ENCODE measurements at places on chromosomes 6 and 20.

DNA sequence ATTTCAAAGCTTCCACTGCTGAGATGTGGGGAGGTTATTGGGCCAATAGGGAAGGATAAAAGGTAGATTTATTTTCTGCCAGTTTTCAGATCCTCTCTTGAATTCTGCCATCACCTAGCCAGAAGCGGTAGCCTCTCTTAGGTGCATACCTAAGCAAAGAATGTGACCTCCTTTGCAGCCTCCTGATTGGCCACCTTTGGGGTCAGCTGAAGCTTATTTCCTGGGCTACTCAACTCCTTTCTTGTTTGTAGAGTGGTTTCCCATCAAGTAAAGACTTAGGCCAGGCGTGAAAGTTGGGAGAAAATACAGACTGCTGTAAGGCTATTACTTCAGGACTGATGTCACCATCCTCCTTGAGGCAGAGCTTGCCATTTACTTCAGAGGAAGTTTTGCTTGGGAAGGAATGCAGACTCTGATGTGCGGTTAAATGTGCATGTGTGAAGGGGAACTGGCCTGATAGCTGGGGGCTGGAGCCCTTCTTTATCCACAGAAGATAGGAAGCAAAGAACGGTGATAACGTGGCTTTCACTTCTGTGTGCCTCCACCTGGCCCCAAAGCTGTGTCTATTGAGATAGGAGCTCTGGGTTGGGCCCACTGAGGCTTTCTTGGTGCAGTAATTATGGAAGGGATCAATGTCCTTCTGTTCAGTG, 70.1 kb downstream of the TRMT11 start:
- no peak for DNase-seq

- DNase-seq: no peak
Measured at GRCh38 chr6:108810057-108810643, 38.1 kb upstream of the ARMC2 start.

DNA sequence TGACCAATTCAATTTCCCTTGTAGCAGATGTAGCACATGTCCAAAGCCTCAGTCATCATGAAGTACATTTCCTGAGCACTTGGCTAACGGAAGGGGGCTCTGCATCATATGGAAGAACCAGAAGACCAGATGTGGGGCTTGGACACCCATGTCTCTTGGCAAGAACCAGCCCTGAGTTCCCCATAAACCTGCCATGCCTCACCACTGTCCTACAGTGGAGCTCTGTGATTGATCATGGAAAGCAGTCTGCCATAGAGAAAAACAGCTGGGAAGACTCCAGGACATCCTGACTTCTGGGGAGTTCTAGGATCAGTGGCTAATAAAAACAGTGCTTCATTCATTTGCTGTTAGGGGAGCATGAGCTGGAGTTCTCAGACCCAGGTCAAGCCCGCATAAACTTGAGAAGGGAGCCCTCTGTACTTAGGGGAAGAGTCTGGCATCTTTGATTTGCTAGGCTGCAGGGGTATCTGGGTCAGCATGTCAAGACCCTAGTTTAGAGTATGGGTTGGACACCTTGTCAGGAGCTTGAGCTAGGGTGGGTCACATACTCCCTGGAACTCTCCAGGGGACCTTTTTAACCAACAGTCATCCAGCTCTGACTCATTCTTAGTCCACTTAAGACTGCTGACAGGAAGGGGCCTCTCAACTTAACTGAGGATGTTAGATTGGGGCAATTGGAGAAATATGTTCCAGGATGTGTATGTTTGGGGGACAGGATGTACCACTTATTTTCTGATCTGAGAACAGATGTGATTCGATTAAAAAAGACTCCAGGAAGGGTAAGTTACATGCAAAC, 26.3 kb upstream of the TRAM2 start:
- DNase-seq: no peak

- no peak for DNase-seq
Measured at GRCh38 chr6:117174835-117175360, 90.5 kb upstream of the VGLL2 start.

DNA sequence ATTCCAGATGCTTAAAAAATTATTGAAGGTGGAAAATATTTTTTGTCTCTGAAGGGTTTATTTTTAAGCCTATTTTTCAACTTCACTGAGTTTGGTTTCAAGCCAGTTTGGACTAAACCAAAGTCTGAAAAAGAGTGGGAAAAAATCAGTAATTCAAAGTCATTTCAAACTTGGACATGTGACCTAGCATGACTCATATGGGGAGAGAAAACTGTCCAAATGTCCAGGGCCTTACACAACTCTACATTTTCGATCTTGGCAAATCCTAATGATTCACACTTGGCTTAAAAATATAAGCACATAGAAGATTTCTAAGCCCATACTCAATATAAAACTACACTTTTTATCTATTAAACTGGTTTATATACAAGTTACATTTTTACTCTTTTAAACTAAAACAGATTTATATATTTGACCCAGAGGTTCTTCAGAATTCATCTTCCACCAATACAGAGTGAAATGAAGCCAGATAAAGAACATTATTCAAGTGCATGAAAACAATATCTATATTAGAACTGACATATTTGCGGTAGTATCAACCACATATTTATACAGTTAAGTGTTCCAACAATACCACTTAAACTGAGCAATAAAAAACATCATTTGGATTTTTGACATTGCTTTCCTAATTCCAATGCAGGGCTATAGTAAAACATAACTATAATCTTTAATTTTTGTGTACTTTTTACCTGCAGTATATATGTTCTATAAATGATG, 110.3 kb upstream of the TCF21 start:
- no peak for DNase-seq

- DNase-seq: no peak
Measured at GRCh38 chr6:132865364-132865763, 51.0 kb downstream of the RPS12 start.

GRCh38 chr6:33570806-33571636, 9.1 kb downstream of the BAK1 start:
- peak; percentile 86 for DNase-seq

GRCh38 chr20:5719861-5720403, 30.3 kb upstream of the SHLD1 start:
- DNase-seq: no peak

- DNase-seq: no peak
Measured at GRCh38 chr6:124522335-124522734, 439.9 kb upstream of the RNF217 start.

DNA sequence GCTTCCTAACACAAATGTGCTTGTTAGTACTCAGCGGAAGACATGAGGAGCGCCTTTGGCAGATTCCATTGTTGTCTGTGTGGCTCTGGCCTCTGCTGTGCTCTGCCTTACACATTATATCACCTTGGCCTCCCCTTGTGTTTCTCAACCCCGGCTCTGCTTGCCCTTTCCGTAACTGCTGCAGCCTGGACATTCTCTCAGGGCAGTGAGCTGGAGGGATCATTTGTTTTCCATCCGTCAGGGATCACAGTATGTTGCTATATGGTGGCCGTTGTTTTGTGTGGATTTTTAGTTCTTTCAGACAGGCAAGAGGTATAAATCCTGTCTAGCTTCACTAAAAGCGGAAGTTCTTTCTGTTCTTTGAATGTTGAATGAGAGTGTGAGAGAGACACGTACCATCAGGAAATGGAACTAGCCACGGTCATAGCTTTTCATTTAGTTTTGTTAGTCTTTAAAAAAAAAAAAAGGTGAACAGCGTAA, 175.1 kb downstream of the JARID2 start:
- no peak for DNase-seq

GRCh38 chr20:45407067-45407745, 883 bp upstream of the DBNDD2 start:
- peak; percentile 61 for DNase-seq

- DNase-seq: no peak
Measured at GRCh38 chr20:16541226-16541625, 32.0 kb downstream of the KIF16B start.

DNA sequence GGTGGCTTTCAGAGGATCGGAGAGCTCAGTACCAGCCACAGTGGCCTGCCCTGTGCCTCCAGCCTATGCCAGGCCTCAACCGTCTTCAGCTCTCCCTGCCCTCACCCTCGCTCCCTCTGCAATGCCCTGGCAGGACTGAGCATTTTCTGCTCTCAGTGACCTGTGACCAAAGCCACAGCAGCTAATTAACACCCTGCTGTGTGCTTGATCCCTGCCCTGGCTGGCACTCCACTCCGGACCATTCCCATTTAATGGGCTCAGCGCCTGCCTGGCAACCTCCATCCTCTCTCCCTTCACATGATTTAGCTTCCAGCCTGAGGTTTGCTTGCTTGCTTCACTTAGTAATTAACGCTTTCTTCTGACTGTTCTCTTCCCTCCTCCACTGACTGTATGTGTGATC, 287.5 kb downstream of the LRFN2 start:
- peak; percentile 16 for DNase-seq

DNA sequence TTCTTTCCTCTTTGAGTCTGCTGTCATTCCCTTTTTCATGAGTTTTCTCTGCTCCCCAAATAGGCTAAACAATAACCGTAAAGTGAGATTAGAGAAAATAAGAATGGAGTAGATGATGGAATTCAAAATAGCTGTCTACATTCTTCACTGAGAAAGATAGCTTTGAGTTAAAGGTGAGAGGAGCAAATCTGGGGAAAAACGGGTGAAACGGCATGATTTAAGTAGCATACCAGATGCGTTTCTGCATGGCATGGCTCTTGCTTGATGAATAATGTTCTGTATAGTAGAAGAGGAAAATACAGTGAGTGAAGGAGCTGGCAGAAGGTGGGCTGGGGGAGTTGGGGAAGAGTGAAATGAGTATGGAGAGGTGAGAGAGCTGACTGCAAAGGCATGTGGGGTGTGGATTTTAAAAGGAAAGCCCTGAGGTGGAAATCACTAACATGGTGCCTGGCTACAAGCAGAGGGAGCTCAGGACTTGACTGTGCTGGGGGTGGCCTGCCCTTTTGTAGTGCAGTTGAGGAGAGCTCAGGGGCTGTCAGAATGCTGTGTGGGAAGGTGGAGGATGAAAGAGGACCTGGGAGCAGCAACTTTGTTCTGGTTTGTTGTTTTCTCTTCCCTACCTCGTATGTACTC, 8.8 kb downstream of the BICRAL start:
- no peak for DNase-seq

DNA sequence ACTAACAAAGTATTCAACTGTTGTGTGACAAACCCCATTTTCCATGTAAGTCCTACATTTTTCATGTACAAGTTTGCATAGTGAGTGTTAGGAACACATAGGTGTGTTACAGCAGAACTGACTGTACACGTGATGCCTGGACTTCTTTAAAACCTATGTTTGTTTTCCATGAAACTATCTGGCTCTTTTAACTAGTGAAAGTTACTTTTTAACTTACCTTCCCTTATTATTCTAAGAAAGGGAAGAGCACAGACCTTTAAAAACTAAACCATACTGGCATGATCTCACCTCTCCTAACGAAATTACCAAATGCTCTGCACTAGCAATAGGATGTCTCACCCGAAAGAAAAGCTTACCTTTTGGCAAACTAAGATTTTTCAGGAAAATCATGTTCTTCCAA, 87.8 kb downstream of the CENPW start:
- DNase-seq: no peak

- no peak for DNase-seq
Measured at GRCh38 chr6:127539272-127539671, 20.1 kb upstream of the MTCL3 start.

GRCh38 chr6:145839653-145840052, 25.1 kb upstream of the FBXO30 start:
- DNase-seq: no peak

DNA sequence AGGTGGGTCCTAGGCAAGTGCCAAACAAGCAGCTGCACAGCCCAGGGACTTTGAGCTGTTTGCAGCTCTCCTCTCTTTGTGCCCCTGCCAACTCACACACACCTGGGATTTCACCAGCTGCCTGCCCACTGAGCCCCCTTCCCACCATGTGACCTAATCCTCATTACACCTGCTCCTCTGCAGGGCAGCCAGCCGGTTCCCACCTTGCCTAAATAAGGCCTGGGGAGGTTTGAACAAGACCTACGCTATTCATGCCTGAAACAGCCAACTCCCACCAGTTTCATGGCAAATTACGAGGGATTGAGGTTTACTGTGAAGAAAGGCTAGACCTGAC, 92.6 kb upstream of the SOX4 start:
- DNase-seq: no peak

DNA sequence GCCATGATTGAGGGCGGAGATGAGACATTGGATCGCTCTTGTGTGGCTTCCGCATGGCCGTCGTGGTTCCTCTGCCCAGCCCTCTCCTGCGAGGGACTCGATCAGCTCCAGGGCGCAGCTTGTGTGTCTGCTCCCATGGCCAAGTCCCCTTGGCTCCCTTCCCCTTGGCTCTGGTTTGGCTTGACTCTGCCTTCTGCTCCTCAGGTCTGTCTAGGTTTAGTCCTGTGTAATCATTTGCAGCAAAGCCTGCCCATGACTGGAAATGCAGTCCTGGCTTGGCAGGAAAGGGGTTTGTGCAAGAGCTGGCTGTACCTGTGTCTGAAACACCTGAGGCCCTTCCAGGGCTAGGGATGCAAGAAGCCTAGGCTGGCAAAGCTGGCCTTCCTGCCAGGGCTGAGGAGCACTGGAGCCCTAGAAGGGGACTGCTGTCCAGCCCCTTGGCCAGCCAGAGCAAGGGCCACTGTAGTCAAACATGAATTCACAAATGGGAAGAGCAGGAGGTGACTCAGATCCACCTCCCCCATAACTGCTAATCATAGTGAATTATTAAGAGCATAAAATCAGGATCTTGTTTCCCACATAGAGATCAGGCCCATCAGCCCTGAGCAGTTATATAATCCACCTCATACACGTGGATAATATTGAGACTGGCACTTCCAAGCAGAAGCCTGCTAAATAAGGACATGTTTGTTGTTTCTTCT, 196.8 kb downstream of the FARS2 start:
- DNase-seq: peak; percentile 33

DNA sequence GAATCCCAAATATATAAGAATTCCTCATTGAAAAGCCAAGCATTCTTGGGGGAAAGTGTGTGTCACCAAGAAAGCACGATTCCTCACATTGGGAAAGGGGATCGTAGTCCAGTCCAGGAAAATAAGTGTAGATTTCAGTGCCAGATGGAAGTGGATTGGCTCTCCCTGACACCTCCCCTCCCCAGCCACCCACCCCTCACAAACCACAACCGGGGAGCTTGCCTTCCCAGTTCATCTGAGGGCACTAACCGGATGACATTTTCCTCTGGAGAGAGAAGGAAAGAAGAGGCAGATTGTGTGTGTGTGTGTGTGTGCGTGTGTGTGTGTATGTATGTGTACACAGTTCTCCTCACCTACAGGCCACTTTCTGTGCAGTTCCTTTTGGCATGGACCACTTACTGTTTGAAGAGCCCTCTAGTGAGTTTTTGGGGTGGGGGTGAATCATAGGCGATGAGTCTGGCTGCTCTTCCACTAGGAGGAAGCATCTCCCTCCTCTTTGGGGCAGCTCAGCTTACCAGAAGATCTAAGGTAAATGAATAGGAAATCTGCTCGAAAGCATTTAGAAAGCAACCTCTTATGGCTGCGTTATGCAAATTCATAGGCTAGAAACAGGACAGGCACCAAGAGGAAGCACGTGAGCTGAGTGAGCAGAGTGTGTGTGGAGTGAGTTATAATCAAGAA, 20.8 kb downstream of the DAAM2 start:
- no peak for DNase-seq

DNA sequence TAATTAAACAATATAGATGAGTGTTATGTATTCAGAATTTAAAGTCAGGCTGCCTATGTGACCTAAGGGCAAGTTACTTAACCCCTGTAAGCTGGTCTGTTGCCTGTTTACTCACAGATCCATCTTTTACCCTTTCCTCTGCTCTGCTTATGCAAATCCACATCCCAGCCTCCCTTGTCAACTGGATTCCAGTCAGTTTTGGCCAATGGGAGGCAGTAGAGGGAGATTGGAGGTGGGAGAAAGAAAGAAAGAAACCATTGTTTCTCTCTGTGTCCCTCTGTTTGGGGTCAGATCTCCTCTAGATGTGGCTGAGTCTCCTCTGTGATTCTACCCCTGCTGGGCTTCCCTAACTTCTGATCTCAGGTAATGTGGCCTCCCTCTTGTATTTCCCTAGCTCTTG, 266.8 kb upstream of the PLN start:
- no peak for DNase-seq

- DNase-seq: no peak
Measured at GRCh38 chr20:44071526-44072111, 115.4 kb downstream of the JPH2 start.

All from putamen (tissue), 1 donor.